AG08395 (cell line): ENCODE measurements at places on chromosomes 7 and 10.
A peak's percentile ranks its signal among the peaks of the same experiment; 100 is the strongest.

- DNase-seq, result no peak
These were observed 371.4 kb downstream of the PHTF2 start for GRCh38 chr7:78169992-78170391.

DNA sequence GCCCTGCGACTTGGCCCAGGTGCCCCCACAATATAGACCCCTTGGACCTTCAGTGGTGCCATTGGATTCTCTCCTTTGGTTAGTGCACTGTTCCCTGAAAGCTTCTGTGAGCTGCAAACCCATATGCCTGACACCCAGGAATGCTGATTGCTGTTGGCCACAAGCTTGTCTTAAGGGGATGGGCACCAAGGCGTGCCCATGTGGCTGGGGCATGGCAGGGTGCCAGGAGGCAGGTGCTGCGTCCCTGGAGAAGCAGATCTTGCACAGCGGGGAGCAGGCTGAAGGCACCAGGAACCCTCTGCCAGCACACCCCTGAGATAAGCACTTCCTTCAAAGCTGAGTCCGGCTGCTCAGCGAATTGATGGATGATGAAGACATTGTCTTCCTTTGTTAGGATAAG lies 411.8 kb downstream of the SDK1 start:
- DNase-seq, result no peak

DNA sequence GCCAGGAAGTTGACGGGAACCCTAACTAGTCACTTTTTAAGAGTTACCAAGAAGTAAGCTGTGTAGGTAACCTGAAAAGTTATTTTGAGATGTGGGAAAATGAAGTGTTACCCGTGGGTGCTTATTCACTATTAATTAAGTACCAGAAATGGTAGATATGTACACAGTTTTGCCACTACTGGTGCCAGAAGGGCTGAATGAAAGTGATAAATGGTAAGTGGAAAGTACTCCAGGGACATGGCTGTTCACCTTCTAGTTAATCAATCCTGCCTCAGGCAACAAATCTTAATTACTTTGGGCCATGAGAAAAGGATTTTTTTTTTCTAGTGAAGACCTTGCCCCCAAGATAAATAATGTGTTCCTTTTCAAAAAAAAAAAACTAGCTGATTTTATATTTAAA lies 15.8 kb downstream of the NET1 start:
- DNase-seq, result no peak

DNA sequence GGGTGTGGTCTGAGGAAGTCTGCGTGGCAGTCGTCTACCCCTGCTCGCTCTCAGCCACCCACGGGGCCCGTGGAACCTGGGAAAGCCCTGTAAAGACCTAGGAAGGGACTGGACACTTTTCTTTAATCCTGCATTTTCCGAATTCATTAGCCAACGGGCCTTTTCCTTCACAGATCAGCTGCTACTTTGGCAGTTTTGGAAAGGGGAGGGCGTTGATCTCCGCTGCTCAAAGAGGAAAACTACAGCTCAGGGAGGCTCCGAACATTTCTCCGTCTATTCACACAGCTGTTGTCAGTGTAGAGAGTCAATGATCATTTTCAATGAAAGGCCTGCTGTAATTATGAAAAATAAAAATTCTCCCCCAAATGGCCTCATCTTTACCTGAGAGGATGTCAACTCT lies 450.1 kb upstream of the MKI67 start:
- DNase-seq, result no peak

GRCh38 chr10:44193166-44193565 lies 191.7 kb downstream of the CXCL12 start:
- DNase-seq, result no peak

- DNase-seq, result no peak
These were observed 128.9 kb downstream of the AMPH start for GRCh38 chr7:38502289-38502688.

- peak; percentile 31 for DNase-seq
These were observed 919.2 kb downstream of the LRMDA start for GRCh38 chr10:76350583-76350982.

GRCh38 chr7:47584536-47584895 lies 2.6 kb upstream of the TNS3 start:
- DNase-seq, result peak; percentile 51

- no peak for DNase-seq
These were observed 37.8 kb upstream of the FZD9 start for GRCh38 chr7:73395538-73396503.

DNA sequence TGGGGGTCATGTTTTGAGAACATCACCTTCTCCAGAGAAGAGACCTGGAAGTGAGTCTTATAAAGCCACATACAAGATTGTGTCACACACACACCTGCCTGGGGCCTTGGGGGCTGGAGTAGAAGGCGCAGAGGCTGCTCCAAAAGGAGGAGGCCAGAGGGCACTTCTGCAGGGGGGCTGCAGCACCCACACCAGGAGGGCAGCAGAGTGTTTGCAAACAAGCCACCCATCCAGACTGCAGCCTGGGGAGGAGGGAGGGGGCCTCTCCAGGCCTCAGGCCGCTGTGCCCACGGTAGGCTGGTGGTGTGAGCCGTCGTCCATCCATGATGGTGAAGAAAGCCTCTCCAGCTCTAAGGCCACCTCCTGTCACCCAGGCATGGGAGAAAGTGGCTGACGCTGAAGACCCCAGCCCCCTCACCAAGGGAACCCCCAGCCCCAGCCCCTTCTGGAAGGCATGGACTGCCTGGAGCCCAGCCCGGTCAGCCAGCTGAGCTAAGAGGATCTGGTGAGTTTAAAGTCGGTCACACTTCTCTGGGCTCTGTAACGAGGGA lies 77.5 kb downstream of the FOXL3 start:
- DNase-seq, result no peak

- peak; percentile 85 for DNase-seq
These were observed 5.0 kb upstream of the AQP1 start for GRCh38 chr7:30906515-30907240.

DNA sequence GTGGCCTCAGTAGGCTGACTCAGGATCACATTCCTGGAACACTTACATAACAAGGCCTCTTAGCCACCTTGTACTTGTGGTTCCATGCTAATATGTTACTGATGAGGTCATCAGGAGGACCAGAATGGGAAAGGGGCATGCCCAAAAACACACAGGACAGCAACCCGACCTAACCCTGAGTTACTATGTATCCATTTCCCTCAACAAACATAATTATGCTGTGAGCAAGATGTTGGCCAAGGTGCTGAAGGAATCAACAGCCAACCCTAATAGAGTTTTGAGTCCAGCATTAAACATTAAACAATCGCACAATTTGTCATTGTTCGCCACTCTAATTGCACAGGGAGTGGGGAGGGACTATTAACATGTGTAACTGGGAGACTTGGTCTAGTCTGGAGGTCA lies 129.4 kb downstream of the PLPP4 start:
- DNase-seq, result peak; percentile 58

DNA sequence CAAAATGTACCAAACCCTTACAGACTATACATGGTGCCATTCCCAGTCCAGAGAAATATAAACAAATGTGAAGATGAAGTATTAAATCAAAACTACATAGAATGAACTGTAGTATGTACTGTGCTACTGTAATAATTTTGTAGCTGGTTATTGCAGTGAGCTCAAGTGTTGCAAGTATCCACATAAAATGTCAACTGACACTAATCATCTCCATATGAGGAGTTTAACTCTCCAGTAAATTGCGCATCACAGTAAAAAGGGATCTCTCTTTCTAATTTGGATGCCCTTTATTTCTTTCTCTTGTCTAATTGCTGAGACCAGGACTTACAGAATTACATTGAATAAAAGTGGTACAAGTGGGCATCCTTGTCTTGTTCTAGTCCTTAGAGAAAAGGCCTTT lies 165.5 kb downstream of the CPED1 start:
- DNase-seq, result no peak

- no peak for DNase-seq
These were observed 67.8 kb downstream of the FRMD4A start for GRCh38 chr10:14262836-14263425.

- no peak for DNase-seq
These were observed 95.8 kb downstream of the SEC61G start for GRCh38 chr7:54663186-54663585.

DNA sequence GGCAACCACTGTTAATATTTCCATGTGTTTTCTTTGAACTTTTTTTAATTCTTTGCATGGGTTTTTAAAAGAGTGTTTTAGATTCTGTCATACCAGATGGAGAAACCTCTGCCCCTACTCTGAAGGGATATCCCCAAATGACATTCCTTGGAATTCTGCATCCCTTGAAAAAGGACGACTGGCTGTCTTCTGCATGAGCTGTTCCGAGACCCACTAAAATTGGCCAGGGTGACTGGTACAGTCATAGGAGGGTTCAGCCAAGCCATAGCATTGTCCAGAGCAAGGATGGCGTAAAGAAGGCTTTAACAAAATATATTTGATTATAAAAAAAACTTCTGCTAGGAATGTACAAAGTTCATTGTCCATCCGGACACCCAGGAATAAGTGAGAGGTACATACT lies 952.9 kb downstream of the NRG3 start:
- peak; percentile 39 for DNase-seq

- DNase-seq, result peak; percentile 61
These were observed 1040.2 kb upstream of the SORCS1 start for GRCh38 chr10:108204528-108205305.

DNA sequence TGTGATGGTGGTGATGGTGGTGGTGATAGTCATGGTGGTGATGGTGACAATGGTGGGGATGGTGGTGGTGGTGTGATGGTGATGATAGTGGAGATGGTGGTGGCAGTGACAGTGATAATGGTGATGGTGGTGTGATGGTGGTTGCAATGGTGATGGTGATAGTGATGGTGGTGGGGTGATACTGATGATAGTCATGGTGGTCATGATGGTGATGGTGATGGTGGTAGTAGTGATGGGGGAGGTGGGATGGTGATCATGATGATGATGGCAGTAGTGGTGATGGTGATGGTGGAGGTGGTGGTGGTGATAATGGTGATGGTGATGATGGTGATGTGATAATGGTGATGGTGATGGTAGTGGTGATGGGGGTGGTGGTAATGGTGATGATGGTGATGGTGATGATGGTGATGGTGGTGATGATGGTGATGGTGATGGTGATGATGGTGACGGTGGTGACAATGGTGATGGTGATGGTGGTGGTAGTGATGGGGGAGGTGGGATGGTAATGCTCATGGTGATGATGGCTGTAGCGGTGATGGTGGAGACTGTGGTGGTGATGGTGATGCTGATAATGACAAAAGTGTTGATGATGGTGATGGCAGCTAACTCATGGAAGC lies 4.7 kb upstream of the PWWP2B start:
- DNase-seq, result no peak

DNA sequence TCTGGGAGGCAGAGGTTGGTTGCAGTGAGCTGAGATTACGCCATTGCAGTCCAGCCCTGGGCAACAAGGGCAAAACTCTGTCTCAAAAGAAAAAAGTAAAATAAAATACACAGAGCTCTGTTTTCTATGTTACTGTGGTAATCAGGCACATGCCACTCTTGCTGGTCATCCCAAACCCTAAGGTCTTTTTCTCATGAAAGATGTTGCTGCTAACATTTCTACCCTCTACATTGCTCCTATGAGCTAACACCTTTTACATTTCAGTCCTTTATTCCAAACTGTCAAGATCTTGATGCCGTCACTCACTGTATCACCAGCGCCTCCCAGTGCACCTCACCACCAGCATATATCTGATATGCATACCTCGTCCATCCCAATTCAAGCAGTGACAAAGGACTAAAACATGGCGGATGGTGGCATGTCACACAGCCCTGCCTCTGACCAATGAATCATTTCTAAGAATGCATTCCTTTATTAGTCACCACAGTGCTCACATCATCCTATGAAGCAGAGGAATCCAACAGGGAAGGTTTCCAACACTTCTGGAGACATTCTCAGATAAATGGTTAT lies 4.3 kb downstream of the DAGLB start:
- DNase-seq, result peak; percentile 85

- no peak for DNase-seq
These were observed 96.5 kb downstream of the CAMK1D start for GRCh38 chr10:12445701-12446334.

- DNase-seq, result no peak
These were observed 51.2 kb downstream of the DPCD start for GRCh38 chr10:101639141-101639900.

DNA sequence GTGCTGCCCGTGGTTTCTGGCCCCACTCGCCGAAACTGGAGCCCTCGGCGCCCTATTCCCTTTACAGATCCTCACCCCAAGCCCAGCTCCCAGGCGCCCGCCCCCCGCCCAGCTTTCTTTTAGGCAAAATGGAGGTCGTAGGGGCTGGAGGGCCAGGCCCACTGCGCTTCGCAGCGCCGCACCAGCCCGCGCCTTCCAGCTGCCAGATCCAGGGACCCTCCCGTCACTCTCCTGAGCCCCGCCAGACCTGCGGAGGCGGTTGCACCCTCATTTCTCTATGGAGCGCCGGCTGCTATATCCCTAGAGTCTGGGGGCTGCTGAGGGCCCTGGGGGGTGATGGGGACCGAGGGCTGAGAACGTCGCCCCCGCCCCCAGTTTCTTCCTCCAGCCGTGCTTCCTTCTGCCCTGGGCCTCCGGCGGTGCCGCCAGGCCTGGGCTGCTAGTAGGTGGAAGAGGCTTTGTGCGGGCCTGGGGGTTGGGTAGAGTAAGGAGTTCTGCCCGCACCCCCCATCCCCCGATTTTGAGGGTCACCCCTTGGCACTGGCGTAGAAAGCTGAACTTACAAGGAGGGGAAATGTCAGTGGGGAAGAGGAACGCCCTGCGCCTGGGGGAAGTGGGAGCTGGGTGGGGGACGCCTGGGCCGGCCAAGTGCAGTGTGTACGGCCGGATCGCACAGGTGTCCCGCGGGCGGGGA lies 1.0 kb downstream of the GNB2 start:
- DNase-seq, result no peak

DNA sequence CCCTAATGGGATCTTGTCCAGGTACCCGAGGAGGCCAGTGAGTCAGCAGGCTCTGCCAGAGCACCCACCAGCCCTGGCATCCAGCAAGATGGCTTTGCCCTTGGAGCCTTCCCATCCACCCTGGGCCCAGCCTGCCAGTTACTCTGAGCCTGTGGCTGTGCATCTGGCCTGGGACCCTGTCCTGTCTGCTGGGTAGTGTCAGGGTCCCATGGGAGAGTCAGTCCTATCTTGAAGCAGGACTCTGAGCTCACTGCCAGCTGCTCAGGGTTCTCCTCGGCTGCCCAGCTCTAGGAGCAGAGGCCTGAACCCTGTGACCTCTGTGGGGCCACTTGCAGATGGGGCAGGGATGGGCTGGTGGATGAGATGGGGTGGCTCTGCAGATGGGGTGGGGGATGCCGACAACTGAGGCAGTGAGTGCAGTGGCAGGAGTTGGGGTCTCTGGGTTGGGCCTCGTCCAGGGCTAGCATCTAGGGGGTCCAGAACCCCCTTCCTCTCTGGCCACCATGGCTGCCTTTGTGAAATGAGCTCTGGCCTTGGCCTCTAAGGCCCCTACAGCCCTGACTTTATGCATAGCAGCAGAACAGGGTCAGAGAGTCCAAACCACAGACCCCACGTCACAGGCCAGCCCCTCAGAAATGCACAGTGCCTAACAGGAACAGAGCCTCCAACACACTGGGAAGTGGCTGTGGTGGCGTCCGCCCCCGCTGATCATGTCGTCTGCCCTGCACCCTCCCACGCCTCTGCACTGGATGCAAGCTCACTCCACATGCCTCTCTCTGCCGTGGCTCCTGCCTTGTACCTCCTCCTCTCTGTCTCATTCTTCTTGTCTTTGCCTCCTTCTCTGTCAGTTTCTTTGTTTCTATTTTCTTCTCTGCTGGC lies 88.1 kb upstream of the RET start:
- DNase-seq, result no peak

- no peak for DNase-seq
These were observed 29.0 kb downstream of the PDGFA start for GRCh38 chr7:490461-491291.

- DNase-seq, result no peak
These were observed 47.4 kb downstream of the GPR37 start for GRCh38 chr7:124718032-124718766.

GRCh38 chr10:7538970-7539654 lies 127.7 kb downstream of the ITIH5 start:
- no peak for DNase-seq

- DNase-seq, result peak; percentile 52
These were observed 35.9 kb upstream of the CACNB2 start for GRCh38 chr10:18104223-18104872.
